ENCODE measurements at places on chromosomes 7 and 10.

DNA sequence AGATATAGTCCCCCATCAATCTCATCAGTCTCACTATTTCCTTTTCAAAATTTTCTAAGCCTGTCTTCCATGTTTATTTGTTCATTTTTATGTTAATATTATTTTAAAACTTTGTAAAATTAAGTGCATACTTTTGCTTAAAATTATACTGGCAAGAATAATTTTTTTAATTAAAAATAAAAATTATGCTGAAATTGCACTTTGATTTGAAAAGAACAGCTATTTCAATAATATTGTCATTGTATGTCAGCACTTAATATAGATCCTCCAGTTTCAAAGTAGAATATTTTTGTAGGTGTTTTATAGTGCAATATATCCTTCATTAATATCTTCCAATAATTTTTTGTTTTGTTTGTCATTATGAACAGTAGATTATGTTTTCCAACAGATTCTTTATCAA, 99.0 kb upstream of the MAGI2 start:
- no peaks in the 10 kb centered on the region for H3K27me3 ChIP-seq
- no peaks in the 10 kb centered on the region for H3K36me3 ChIP-seq
- no peaks in the 10 kb centered on the region for H3K4me1 ChIP-seq
- H3K4me3 ChIP-seq: no peak overlapping the region

GRCh38 chr7:96303686-96304443, 18.0 kb downstream of the SLC25A13 start:
- no peak overlapping the region for H3K27ac ChIP-seq
- peaks cover 16% of the 10 kb centered on the region for H3K4me1 ChIP-seq
- DNase-seq: no peak
- no peak overlapping the region for H3K4me3 ChIP-seq
- peaks cover 5% of the 10 kb centered on the region for H3K36me3 ChIP-seq

GRCh38 chr7:85508642-85509410, 322.0 kb upstream of the SEMA3D start:
- H3K36me3 ChIP-seq: no peaks in the 10 kb centered on the region
- no peaks in the 10 kb centered on the region for H3K27me3 ChIP-seq
- H3K4me1 ChIP-seq: no peaks in the 10 kb centered on the region
- no peak overlapping the region for H3K27ac ChIP-seq
- no peak overlapping the region for H3K4me3 ChIP-seq

DNA sequence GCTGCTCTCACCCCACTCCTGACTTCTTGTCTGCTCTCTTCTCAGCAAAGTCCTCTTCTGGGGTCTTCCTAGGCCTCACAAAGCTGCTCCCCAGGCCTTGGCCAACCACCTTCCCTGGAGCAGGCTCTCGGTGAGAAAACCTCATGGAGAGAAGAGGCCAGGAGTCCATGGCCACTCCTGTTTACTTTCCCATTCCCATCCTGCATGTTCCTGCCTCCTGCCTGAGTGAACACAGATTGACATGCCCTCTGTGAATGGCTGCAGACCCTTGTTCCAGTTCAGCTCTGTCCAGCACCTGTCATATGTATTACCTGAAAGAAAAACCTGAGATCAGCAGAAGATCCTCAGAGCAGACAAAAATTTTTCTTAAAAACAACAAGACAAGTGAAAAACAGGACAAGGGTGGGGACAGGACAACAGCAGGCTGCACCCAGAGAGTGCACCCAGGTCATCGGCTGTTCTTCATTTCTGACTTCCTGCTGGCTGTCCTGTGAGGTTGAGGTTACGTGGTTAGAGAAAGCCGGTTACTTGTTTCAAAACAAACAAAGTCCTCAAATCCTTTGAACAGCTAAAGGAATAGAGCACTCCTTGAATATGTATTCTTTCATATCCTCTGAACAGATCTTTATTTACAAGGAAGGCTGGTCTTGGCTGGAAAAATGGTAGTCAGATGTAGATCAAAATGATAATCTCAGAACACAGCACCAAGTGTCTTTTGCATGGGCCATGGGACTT, 34.0 kb upstream of the DLD start:
- H3K27ac ChIP-seq: peak overlapping the region; percentile 41
- H3K36me3 ChIP-seq: no peaks in the 10 kb centered on the region
- no peak for DNase-seq
- no peak overlapping the region for H3K4me3 ChIP-seq
- H3K27me3 ChIP-seq: no peaks in the 10 kb centered on the region
- peaks cover 36% of the 10 kb centered on the region for H3K4me1 ChIP-seq

GRCh38 chr10:111478651-111479050, 401.8 kb downstream of the ADRA2A start:
- H3K36me3 ChIP-seq: no peaks in the 10 kb centered on the region
- H3K27ac ChIP-seq: no peak overlapping the region
- no peaks in the 10 kb centered on the region for H3K27me3 ChIP-seq

All from large intestine (tissue), 12 donors.